Kidney (tissue), 22 donors: ENCODE measurements at places on chromosomes 7 and 10.

- no peaks in the 10 kb centered on the region for H3K36me3 ChIP-seq
- H3K4me3 ChIP-seq, result no peak overlapping the region
- no peak overlapping the region for H3K27ac ChIP-seq
- no peak for DNase-seq
- no peaks in the 10 kb centered on the region for H3K27me3 ChIP-seq
- no peaks in the 10 kb centered on the region for H3K4me1 ChIP-seq
Measured at GRCh38 chr7:12173671-12174070, 37.4 kb upstream of the TMEM106B start.

- no peak for DNase-seq
- no peaks in the 10 kb centered on the region for H3K36me3 ChIP-seq
- H3K27me3 ChIP-seq, result no peaks in the 10 kb centered on the region
- no peak overlapping the region for H3K27ac ChIP-seq
- no peak overlapping the region for H3K4me3 ChIP-seq
Measured at GRCh38 chr7:130367088-130367755, 13.1 kb upstream of the CPA1 start.

DNA sequence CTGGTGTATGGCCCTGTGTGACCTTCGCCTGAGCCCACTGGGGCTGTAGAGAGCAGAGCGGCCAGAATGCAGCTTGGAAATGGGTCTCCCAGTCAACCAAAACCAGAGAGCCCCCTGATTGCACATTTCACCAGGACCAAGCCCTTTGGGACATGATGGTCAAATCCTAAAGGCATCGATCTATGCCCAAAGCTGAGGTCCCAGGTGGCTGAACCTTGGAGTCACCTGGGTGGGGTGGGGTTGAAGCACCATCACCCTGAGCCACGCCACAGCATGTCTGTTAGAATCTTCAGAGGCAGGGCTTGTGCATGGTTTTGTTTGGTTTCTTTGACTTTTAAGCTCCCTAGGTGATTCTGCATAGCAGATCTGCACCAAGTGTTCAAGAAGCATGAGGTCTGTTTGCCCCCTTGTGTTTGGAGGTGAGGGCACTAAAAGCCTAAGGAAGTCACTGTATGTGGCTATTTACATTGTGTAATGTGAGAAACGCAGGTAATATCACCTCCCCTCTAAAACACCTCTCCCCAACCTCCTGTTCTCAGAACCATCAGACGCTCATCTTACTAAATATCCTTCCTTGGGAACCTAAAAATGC lies 9.6 kb downstream of the PKD1L1 start:
- no peaks in the 10 kb centered on the region for H3K4me1 ChIP-seq
- H3K4me3 ChIP-seq, result no peak overlapping the region
- DNase-seq, result no peak
- no peaks in the 10 kb centered on the region for H3K36me3 ChIP-seq

- no peak for DNase-seq
- no peak overlapping the region for H3K4me3 ChIP-seq
- H3K27ac ChIP-seq, result no peak overlapping the region
- no peaks in the 10 kb centered on the region for H3K27me3 ChIP-seq
- H3K36me3 ChIP-seq, result no peaks in the 10 kb centered on the region
Measured at GRCh38 chr10:66917104-66917503, 8.7 kb upstream of the LRRTM3 start.

DNA sequence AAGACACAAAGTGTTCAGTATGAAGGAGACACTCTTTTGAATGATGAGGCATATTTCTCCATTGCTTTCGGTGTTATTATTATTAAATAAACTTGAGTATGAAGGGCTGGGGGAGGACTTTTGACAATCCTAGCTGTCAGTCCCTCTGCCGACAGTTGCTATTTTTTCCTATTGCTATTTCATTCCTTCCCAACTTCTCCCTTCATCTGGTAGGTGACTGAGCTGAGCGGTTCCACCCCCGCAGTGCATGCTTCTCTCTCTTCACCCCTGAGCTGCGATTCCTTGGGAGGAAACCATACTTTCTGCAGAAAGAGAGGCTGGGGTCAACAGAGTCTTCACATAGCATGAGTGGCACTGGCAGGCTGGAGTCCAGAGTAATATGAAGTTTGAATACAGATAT lies 261.2 kb upstream of the TAC1 start:
- no peak for DNase-seq
- H3K36me3 ChIP-seq, result no peaks in the 10 kb centered on the region
- H3K4me1 ChIP-seq, result no peaks in the 10 kb centered on the region
- no peak overlapping the region for H3K27ac ChIP-seq
- H3K4me3 ChIP-seq, result no peak overlapping the region
- no peaks in the 10 kb centered on the region for H3K27me3 ChIP-seq

DNA sequence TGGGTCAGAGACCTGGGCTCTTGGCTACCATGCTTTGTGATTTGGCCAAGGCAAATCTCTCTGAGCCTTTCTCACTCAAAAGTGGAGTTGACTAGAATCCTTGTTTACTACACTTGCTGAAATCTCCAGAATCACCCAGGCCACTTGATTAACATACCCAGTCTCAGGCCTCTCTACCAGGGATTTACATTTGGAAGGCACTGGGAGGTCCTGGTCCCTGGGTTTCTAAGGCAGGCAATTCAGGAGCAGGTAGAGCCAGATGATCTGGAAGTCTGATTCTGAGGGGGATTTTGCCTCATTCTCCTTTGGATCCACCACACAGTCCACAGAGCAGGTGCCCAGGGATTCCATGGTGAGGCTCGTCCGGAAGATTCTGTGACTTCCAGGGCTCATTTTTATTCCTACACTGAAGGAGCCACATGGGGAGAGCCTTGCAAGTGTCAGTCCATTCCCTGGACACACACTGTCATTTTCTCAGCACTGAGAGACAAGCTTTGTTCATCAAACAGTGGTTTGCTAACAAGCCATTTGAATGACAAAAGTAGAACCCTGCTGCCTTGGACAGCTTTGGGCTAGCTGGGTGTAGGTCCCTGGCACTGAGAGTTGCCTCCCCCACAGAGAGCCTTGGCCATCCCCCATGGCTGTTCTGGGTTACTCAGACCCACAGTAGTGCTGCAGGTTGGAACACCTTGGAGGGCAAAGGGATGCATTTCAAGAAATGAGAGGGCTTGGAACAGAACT lies 74.2 kb downstream of the NOC3L start:
- H3K27me3 ChIP-seq, result no peaks in the 10 kb centered on the region
- no peak overlapping the region for H3K4me3 ChIP-seq
- H3K4me1 ChIP-seq, result no peaks in the 10 kb centered on the region
- H3K36me3 ChIP-seq, result peaks cover 3% of the 10 kb centered on the region
- H3K27ac ChIP-seq, result no peak overlapping the region

DNA sequence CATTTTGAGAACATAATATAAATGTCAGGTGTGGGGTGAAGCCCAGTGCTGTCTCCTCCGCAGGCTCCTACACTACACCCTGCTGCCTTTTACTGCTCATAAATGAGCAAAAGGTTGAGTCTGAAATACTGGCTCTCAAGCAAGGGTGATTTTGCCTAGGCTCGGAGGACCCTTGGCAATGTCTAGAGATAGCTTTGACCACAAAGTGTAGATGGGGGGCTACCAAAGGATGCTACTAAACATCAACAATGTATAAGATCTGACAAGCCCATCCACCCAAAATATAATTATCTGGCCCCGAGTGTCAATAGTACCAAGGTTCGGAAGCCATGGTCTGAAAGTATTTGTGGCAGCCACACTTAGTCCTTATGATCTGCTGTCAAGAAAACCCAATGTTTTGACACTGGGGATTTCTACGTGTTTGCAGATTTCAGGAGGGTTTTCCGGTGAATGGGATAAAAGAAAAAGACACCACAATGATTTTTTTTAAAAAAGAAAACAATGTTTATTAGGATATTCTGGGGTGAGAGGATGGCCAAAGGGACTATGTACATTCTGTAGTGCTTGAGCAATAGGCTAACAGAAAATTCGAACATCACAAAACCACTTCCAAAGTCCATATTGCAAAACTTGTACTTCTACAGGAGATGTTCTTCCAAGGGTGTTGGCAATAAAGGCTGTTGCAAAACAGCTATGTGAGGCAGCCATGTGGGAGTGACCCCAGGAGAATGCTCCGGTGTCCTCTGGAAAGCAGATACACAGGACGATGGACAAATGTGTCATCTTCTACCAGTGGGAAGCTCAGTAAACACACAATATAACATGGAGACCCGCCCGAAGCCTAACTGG lies 216.3 kb downstream of the GFRA1 start:
- H3K4me1 ChIP-seq, result no peaks in the 10 kb centered on the region
- H3K36me3 ChIP-seq, result no peaks in the 10 kb centered on the region
- H3K4me3 ChIP-seq, result no peak overlapping the region
- DNase-seq, result no peak
- no peaks in the 10 kb centered on the region for H3K27me3 ChIP-seq

DNA sequence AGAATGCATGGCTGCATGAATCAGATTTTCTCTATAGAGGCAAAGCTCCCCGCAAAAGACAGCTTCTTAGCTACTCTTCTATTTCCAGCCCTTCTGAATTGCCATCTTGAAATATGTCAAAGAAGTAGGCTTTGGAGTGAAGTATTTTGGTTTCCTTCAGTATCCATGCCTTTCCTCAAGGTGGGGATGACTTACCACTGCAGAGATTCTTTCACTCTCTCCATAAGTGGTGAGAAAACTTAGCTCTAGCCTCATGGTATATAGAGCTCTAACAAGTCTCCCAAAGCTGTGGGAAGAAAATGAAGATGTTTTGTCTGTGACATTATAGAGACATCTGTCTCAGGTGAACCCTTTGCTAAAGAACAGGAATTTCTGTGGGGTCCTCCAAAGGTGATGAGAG lies 89.6 kb upstream of the ITGB1 start:
- no peak overlapping the region for H3K27ac ChIP-seq
- H3K4me3 ChIP-seq, result no peak overlapping the region
- no peak for DNase-seq
- no peaks in the 10 kb centered on the region for H3K27me3 ChIP-seq

- peaks cover 5% of the 10 kb centered on the region for H3K4me1 ChIP-seq
- H3K36me3 ChIP-seq, result peaks cover 76% of the 10 kb centered on the region
- no peak overlapping the region for H3K4me3 ChIP-seq
Measured at GRCh38 chr7:47389923-47390630, 191.8 kb downstream of the TNS3 start.

- no peak for DNase-seq
- H3K27ac ChIP-seq, result no peak overlapping the region
- no peaks in the 10 kb centered on the region for H3K27me3 ChIP-seq
Measured at GRCh38 chr7:42485301-42485766, 248.3 kb upstream of the GLI3 start.

DNA sequence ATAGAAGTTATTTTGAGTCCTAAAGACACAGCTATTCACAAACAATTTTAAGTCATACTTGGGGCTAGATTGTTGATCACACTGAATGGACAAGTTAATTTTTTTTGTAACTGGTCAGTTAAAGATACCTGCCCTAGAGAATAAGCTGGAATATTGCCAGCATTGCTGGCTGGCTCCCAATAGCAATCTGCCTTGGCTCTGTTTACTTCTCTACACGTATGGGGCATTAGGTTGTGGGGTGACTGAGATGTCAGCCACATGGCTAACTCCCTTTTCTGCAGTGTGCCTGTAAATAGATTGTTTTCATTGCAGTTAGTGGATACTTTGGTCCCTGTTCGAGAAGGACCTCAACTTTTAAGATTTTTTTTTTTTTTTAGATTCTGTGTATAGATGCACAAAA lies 128.2 kb downstream of the SEMA3E start:
- DNase-seq, result no peak
- H3K4me3 ChIP-seq, result no peak overlapping the region
- no peak overlapping the region for H3K27ac ChIP-seq

GRCh38 chr10:100677290-100677945 lies 68.0 kb upstream of the PAX2 start:
- H3K36me3 ChIP-seq, result no peaks in the 10 kb centered on the region
- DNase-seq, result no peak
- no peak overlapping the region for H3K4me3 ChIP-seq
- H3K27me3 ChIP-seq, result peaks cover 8% of the 10 kb centered on the region
- no peaks in the 10 kb centered on the region for H3K4me1 ChIP-seq

GRCh38 chr10:79221110-79222051 lies 125.9 kb upstream of the PPIF start:
- H3K4me1 ChIP-seq, result peaks cover 4% of the 10 kb centered on the region
- H3K36me3 ChIP-seq, result peaks cover 6% of the 10 kb centered on the region
- peak overlapping the region; percentile 86 for H3K27ac ChIP-seq

- no peak for DNase-seq
- H3K27ac ChIP-seq, result no peak overlapping the region
- no peaks in the 10 kb centered on the region for H3K36me3 ChIP-seq
- no peaks in the 10 kb centered on the region for H3K4me1 ChIP-seq
- no peak overlapping the region for H3K4me3 ChIP-seq
Measured at GRCh38 chr10:36331121-36331520, 689.0 kb upstream of the FZD8 start.

GRCh38 chr7:22726345-22726906 lies 574 bp upstream of the IL6 start:
- no peak overlapping the region for H3K27ac ChIP-seq
- peak; percentile 76 for DNase-seq
- H3K4me3 ChIP-seq, result no peak overlapping the region
- H3K4me1 ChIP-seq, result no peaks in the 10 kb centered on the region

DNA sequence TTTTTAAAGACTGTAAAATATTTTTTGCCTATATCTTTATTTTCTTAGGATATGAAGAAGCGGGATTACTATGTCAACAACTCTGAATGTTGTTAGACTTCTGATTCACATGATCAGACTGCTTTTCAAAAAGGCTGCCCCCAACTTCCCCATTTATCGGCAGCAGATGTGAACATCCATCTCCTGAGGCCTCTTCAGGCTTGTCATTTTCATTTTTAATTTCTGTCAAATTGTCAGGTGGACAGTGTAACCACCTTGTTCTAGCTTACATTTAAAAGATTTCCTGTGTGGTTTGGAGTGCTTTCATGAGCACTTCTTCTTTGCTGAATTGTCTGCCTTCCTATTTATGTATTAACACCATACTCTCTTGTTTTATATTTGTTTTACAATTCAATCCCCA lies 78.8 kb upstream of the GSDME start:
- H3K4me3 ChIP-seq, result no peak overlapping the region
- no peak for DNase-seq
- no peak overlapping the region for H3K27ac ChIP-seq
- no peaks in the 10 kb centered on the region for H3K4me1 ChIP-seq
- H3K27me3 ChIP-seq, result no peaks in the 10 kb centered on the region

DNA sequence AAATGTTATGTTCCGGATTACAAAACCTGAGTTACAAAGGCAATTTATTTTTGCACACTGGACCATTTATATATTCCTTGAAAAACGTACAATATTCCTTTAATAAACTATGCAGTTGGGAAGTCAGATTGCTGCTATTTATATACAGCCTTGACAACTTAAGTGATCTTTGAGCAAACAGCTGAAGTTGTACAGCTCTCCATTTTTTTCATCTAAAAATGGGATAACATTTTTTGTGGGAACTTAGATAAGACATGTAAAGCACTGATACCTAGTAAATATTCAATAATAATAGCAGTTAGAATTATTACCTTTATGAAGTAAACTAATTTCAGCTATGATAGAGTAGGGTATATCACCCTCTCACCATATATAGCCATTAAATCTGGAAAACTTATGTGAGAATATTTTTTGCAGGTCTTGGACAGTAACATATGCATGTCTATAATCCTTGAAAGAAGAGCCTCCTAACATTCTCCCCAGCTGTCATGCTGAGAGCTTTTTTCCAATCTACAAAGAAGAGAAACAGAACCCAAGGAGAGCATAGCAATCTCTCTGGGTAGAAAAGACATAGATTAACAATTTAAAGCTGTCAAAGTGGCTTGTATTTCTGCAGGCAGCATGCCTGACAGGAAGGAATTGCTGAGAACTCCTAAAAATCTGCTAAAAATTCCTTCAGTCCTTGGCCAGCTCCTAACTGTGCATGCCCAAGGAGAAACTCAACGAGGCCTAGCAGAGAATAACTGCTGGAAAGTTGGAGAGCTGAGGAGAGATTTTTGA lies 326.0 kb downstream of the CRPPA start:
- H3K27me3 ChIP-seq, result no peaks in the 10 kb centered on the region
- DNase-seq, result no peak
- no peak overlapping the region for H3K4me3 ChIP-seq
- no peak overlapping the region for H3K27ac ChIP-seq
